ENCODE measurements at places on chromosomes 7 and 10.

- DNase-seq, result peak; percentile 29
Observed at GRCh38 chr7:122885583-122886356, 490 bp downstream of the CADPS2 start.

DNA sequence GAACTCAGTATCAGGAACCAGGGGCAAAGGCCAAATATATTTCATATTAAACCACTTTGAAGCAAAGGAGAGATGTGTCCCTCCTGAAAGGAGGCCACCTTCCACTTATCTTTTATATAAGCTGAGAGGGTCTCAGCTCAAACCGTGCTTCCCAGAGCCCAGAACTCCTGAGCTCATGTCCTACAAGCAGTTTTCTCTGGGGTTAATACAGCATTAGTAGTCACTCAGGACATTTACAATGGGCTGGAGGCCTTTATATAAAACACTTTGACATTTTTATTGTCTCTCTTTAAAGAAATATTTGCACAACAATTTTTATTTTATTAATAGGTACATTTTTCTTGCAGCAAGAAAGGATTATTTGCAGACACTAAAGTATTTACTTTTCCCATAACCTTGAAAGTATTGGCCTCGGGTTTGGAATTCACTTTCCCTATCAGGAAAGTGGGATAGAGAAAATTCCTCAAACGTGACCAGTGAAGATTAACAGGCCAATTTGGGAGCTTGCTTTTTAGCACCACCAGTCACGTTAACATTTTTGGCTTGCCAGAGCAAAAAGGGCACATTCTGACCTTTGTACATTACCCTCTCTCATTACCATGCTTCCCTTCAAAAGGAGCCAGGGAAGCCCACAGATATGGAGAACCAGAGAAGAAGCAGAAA, 464.9 kb upstream of the NRP1 start:
- DNase-seq, result no peak

GRCh38 chr10:69292459-69292858, 14.2 kb downstream of the HK1 start:
- no peak for DNase-seq

DNA sequence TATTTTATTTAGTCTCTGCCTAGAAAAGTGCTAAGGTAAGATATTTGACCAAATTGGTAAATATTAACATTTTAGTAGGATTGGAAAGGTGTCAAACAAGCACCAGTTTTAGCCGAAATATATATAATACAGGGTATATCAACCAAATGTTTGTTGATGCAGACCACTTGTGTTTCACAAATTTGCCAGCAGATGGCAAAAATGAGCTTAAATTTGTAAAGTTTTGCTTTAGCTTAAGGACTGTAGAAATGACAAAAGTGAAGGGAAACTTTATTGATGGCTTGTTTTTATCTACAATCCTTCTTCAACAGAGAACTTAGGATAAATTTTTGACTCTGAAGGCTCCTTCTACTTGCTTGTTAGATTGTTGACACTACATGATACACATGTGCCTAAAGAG, 4.8 kb upstream of the POLR1F start:
- peak; percentile 38 for DNase-seq

- no peak for DNase-seq
Observed at GRCh38 chr10:70364772-70365091, 17.7 kb downstream of the LRRC20 start.

GRCh38 chr10:79463578-79464496, 18.4 kb upstream of the ZCCHC24 start:
- DNase-seq, result no peak

- peak; percentile 35 for DNase-seq
Observed at GRCh38 chr7:87876869-87877234, 559 bp downstream of the DBF4 start.

- DNase-seq, result no peak
Observed at GRCh38 chr7:93551931-93552330, 22.6 kb downstream of the CALCR start.

- no peak for DNase-seq
Observed at GRCh38 chr10:77965294-77965693, 38.7 kb upstream of the DLG5 start.

GRCh38 chr10:71748671-71749191, 24.6 kb downstream of the VSIR start:
- no peak for DNase-seq

DNA sequence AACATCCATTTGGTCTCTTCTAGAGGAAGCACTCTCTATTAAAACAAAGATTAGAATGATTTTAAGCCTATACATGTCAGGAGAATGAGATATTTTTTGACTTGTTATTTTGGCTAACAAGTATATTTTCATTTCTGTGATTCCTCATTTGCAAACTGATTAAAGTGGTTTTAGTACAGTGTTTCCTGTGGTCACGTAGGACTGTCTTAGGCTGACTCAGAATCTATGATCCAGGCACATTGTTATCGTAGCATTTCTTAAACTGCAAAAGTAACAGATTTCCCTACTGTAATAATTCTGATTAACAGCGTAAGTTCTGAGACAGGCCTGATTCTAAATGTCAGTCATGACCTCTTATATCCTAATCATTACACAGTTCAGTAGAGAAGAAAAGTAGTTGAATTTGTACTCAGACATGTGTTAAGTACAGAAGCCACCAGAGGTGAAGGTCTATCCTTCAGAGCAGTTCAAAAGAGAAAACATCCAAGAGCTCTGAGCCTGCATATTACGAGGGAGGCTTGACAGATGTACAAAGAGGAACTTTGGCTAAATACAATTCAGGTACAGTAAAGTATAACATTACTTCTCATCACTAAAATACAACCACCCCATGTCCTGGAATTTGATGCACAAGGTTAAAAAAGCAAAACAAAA, 124.1 kb upstream of the TEX47 start:
- no peak for DNase-seq

- DNase-seq, result no peak
Observed at GRCh38 chr10:133010095-133010842, 67.9 kb upstream of the CFAP46 start.

DNA sequence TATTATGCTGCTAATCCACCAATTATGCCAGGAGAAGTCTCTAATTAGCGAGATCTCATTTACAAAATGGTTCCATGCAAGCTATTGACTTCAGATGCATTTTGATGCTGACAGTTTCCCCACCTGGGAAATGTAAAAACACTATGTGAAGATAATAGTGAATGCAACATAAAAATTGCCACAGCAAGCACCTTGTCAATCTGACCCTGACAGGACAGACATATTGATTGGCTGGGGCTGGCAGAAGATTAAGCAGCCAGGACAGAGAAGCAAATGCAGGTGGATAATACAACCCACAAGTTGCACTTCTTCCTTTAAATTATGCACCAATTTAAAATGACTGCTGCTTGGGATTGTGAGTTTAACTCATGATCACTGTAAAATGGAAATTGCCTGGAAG, 642.8 kb upstream of the POT1 start:
- no peak for DNase-seq

DNA sequence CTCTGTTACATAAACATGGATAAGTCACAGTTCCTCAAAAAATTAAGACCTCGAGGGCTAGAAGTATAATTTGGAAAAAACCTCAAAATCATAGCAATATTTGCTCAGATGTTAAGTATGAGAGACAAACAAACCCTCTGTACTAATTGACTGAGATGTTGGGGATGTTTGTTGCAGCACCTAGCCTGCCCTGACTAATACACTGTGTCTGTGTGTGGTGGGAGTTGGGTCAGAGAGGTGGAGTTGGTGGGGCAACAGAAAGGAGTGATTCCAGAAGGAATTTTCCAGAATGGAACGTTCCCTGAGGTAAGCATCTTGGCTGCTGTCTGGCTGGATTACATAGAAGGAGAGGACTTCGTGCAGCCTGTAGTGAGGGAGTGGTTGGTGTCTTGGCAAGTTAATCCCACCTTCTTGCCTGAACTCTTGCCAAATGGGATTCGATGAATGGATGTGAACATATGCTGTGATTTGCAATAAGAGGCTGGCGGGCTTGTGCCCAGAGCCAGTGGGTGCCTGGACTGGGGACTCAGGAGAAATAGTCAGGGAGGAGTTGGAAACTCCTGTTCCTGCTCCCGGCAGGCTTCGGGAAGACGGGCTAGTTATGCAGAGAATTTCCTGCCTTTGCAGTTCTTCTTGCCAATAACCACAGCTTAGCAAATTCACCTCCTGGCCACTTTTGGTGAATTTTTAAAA, 9.3 kb upstream of the FAM180A start:
- no peak for DNase-seq

GRCh38 chr7:82428186-82428961, 15.2 kb downstream of the CACNA2D1 start:
- no peak for DNase-seq

DNA sequence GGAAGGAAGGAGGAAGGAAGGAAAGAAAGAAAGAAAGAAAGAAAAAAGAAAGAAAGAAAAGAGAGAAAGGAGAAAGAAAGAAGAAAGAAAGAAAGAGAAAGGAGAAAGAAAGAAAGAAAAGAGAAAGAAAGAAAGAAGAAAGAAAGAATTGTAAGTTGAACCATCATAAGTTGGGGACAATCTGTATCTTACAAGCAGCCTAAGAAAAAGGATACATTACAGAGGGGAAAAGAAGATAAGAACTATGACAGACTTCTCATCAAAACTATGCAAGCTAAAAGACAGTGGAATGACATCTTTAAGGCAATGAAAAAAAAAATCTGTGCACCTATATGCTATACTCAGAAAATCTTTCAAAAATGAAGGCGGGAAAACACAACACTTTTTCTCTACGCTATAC, 50.3 kb upstream of the SP4 start:
- no peak for DNase-seq

- no peak for DNase-seq
Observed at GRCh38 chr7:135091717-135092116, 56.2 kb upstream of the TMEM140 start.

DNA sequence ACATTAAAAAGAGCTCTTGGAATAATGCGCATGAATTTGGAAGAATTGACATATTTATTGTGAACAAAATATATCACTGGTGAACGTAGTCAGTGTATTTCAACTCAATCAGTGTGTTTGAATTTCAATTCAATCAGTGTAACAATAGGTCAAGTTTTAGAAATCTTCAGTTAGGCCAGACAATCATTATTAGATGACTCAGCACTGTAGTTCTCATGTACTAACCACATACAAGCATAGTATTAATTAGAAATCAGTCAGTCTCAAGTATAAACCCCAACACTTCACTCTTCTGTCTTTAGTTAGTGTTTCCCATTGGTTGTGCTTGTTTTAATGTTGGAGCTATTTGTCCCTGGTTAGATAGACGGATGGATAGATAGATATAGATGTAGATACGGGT, 1247.9 kb downstream of the NXPH1 start:
- DNase-seq, result no peak

- DNase-seq, result no peak
Observed at GRCh38 chr10:2019281-2019680, 282.0 kb upstream of the ADARB2 start.

GRCh38 chr10:132574783-132575319, 37.3 kb downstream of the INPP5A start:
- no peak for DNase-seq

GRCh38 chr7:85454904-85455303, 268.0 kb upstream of the SEMA3D start:
- no peak for DNase-seq

- no peak for DNase-seq
Observed at GRCh38 chr10:49333192-49333591, 34.2 kb downstream of the C10orf71 start.

DNA sequence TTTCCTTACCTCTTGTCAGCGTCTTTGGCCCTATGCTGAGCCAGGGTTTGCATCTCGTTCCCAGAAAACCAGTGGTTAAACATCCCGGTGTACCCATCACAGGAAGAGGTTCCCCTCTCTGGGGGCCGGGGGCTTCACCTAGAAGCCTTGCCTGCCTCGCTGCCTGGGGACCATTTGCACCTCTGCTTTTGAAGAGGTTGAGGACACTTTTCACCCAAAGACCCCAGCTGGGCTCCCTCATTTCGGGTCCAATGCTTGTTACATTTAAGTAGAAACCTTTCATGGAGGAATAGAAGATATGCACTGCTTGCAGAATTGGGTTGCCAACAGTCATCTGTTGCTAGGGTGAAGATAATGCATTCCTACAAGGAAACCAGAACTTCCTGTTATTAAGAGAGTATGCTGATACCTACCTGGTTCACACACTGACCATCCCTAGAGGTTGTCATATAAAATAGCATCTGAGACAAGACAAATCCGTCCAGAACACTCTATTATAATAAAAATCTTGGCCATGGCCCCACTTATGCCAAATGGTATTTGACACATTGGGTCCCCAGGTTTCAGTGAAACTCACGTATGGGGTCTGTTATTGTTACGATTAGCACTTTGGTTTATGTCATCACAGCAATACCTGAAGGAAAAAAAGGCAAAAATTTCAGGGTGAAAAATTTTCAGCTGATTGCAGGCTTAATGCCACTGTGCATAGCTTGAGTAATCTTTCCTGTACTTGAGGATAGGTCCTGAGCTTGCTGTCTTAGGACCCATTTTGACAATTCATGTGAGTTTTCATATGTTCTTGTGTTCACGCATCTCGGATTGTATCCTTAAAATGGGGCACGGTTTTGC, 917 bp downstream of the ZNF365 start:
- no peak for DNase-seq

DNA sequence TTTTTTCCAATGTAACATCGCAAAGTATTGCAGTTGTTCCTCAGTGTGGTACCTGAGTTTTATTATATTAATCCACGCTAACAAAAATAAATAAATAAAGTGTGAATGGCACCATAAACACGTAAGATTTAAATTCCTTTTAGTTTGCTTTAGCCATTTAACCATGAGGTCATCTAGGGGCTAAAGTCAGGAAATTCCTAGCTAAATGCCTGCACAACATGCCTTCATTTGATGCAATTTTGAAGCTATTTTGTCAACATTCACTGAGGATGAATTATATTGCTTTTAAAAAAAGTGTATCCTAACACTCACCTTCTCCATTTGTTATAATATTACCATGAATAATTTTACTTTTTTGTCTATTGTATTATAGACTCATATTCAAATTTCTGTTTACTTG, 714.4 kb downstream of the GATA3 start:
- DNase-seq, result no peak
